HFF-Myc (cell line): ENCODE measurements at places on chromosomes 4 and X.

GRCh38 chrX:135112096-135112729, 8.1 kb downstream of the ETDB start:
- DNase-seq = no peak

GRCh38 chr4:25879991-25880651, 17.3 kb upstream of the SEL1L3 start:
- no peak for DNase-seq

GRCh38 chrX:134002921-134003615, 17.7 kb upstream of the GPC3 start:
- DNase-seq = no peak

GRCh38 chr4:151429957-151430570, 21.1 kb downstream of the FHIP1A start:
- no peak for DNase-seq

DNA sequence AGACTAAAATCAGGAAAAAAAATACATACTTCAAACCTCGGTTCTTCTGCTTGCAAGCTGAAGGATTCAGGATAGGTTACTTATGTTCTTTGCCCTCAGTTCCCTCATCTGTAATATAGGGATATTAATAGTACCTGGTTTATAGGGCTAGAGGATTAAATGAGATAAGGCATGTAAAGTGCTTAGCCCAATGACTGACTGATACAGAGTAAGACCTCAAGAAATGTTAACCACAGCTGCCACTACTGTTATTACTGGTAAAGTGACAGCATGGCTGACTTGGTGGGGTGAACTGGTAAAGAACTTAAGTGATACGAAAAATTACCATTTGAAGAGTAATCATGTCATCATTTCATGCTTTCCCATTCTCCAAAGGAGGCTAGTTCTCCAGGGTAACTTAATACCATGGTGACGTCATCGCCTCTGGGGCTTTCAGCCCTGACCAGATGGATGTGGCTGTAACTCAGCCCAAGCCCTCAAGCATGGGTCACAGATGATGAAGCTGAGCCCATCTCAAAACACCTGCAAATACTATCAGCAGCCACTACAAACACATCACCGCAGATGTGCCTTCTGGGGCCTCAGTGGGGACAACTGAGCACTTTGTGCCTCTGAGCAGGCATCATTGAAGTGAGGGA, 44.5 kb upstream of the SCML1 start:
- peak; percentile 75 for DNase-seq

DNA sequence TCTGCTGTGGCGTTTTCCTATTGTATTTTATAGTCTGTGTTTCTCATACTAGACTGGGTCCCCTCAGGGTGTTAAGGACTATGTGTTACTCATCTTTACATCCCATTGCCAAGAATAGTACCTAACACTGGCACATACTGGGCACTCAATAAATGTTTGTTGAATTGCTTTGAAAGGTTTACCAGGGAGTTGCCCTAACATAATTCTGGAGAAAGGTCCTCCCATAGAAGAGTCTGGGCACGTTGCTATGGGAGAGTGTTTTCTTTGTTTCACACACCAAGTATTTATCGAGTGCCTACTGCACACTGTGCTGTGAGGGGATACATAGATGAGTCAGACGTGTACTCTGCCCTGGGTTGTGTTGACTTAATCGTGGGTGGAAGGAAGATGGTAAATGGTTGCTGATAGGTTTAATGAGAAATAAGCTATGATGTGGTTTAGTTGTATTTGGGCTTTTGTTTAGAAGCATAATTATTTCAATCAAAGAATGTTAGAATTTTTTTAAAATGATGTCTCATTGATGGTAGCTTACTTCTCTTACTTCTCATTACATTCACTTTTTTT, 42.9 kb downstream of the AFF1 start:
- no peak for DNase-seq

- DNase-seq = no peak
Measured at GRCh38 chrX:69313617-69314290, 148.5 kb upstream of the PJA1 start.

DNA sequence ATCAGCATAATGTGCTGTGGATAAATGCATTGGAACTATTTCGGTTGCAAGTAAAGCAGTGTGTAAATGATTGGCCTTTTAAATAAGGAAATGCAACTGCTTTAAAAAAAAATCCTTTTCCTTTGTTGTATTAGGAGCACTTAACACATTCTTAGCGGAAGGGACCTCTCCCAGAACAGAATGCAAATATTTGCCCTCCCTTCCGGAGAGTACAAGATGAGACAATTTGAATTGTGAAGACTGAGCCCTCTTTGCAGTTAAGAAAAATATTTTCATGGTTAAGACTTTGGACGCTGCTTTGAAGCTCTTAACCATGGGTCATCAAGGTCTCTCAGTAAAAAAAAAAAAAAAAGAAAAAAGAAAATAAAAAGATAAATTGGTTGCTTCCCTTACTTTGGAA, 9.5 kb upstream of the NOX1 start:
- no peak for DNase-seq

DNA sequence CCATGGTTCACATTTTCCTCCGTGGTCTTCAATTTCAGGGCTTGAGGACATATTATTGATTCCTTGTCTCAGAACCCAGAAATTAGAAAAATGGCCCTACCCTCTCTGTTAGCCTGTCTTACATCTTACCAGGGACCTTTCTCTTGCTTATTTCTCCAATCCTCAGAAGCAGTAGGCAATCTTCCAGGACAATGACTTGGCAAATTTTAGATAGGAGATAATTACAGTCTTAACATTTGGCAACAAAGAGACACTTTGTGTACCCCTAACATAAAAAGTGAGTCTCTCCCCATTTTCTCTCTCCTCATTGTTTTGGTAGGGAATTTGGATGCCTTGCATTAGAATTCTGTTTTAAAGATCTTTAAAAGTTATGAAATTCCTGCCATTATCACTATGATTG, 778.1 kb upstream of the SLIT2 start:
- no peak for DNase-seq

GRCh38 chr4:143486314-143486713, 27.2 kb upstream of the SMARCA5 start:
- DNase-seq = no peak

- peak; percentile 22 for DNase-seq
Measured at GRCh38 chr4:81314196-81314896, 99.3 kb upstream of the PRKG2 start.

DNA sequence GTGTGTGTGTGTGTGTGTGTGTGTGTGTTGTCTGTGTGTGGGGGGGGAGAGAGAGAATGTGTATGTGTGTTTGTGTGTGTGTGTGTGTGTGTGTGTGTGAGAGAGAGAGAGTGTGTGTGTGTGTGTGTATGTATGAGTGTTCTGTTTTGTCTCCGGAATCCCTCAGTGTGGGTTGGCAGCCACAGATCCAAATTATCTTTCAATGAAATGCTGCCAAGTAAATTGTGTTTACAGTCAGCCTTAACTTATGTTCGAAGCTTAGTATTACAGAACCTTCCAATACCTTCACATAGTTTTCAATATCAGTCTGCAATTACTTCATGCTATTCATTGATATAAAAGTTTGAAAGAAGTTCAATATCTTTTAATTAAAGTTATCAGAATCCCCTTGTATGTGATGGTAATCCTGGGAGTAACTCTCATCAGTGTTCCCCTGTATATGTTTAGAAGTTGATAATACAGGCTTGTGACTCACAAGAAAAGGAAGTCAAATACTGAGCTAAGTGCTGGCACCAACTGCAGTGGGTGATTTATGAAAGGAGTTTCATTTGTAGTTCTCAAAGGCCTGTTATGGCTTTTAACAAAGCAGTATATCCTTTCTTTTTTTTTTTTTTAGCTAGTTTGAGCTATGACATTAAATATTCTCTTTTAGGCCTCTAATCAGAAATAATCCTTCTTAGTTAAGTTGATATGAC, 51.6 kb upstream of the HTR2C start:
- no peak for DNase-seq

- DNase-seq = no peak
Measured at GRCh38 chr4:20603671-20604313, 96.5 kb upstream of the PACRGL start.

- no peak for DNase-seq
Measured at GRCh38 chr4:25755911-25756310, 100.3 kb downstream of the SLC34A2 start.

- DNase-seq = no peak
Measured at GRCh38 chr4:156799121-156799589, 172.4 kb downstream of the PDGFC start.

- no peak for DNase-seq
Measured at GRCh38 chrX:42131856-42132255, 208.5 kb upstream of the CASK start.

- DNase-seq = no peak
Measured at GRCh38 chr4:53113431-53114225, 251.5 kb downstream of the RASL11B start.

DNA sequence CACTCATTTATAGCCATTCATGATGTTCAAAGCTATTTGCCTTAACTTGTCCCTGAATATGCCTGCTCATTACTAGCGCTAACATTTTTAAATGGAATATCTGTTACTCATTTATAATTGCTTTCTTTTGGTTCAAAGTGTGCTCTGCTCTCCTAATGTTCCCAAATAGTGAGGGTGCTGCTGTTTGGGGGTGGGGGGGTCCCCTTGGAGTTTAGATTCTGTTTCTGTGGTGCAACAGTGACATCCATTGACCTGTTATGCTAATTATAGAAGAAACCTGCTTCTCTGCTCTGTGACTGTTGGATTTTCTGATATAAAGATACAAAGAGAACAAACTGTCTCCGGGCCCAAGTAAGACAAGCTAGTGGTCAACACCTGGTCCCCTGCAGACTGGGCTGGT, 222.4 kb downstream of the SHROOM3 start:
- DNase-seq = no peak

- DNase-seq = no peak
Measured at GRCh38 chr4:86451560-86452330, 91.9 kb upstream of the MAPK10 start.
